ENCODE measurements at places on chromosomes 16 and 17.

GRCh38 chr16:67979955-67980678 is at the start of gene DPEP3:
Gene DPEP3, minus strand, starts transcription at chr16:67980499. Its CDS starts 119 bp downstream, at chr16:67980380.
- no peak for DNase-seq

DNA sequence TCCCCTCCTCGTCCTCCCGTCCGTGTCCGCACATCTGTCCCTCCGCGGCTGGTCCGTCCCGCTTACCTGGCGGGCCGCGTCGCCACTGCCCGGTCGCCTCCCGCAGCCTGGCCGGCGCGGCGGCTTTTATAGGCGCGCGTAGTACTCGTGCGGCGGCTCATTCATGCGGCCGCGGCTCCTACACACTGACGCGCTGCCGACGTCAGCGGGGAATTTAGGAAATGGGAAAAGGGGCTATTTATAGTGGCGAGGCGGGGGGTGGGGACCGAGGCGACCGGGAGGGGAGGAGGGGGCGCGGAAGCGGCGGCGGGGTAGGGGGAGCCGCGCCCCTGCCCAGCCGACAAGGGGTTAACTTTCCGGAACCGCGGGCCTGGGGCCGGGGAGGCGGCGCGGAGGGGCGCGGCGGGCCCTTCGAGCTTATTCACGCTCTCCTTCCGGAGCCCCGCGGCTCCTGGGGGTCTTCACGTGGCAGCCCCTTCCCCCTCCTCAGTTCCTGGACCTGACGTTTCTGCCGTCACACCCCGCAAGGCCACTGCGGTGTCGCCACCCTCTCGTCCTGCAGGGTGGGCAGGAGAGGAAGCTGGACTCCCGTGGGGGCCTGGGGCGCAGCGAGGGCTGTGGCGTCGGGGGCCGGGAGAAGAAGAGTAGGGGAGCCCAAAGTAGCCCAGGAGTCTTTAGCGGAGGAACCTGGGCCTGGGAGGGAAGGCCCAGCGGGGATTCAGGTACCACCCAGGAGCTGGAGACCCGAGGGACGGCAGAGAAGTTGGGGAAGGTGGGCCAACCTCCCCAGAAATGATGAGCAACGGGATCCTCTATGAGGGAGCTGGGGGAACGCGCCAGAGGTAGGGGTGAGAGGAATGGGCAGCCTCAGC is 3.6 kb upstream of the HIC1 start:
- DNase-seq, result peak; percentile 41

DNA sequence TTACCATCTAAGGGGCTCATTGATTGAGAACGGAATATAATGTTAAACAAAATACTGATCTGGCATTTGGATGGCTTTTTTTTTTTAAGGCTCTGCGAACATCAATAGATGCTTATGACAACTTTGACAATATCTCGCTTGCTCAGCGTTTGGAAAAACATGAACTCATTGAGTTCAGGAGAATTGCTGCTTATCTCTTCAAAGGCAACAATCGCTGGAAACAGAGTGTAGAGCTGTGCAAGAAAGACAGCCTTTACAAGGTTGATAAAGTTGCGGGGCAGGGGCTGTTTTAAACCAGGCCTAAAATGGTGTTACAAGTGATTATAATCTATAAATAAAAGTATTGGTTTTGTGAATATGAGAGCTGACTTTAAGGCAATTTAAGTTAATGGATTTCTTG is 22.3 kb downstream of the PTRH2 start:
- no peak for DNase-seq

GRCh38 chr16:87392821-87393679 is 914 bp downstream of the MAP1LC3B start:
- DNase-seq, result peak; percentile 36

GRCh38 chr17:33234930-33235685 is 58.0 kb downstream of the ASIC2 start:
- peak; percentile 88 for DNase-seq

DNA sequence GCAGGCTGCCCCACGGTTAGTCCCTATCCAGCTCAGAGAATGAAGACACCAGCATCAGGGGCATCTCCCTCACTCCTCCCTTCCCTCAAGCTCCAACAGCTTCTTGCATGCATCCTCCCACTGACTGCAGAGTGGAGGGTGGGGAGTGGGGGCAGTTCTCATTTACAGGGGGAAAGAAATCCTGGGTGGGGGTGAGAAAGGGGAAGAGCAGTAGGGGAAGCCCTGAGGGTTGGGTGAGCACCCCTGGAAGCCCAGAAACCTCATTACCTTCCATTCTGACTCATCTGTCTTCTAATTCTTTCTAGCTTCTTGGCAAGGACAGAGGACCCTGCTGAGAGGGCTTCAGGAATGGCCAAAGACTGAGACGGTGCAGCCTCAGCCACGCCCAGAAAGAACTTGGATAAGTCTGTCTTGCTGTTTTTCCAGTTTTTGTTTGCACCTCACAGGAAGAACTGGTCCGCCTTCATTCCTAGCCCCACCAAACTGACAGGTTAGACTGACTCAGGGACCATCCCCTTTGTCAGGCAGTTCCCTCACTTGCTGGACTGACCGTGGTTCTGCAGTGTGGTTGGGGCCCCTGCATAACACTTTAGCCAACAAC is 52.5 kb upstream of the WSB1 start:
- peak; percentile 95 for DNase-seq

- no peak for DNase-seq
Observed at GRCh38 chr17:82101767-82102679, 4.0 kb upstream of the FASN start.

GRCh38 chr17:55279203-55279602 is 14.4 kb downstream of the HLF start:
- no peak for DNase-seq

GRCh38 chr17:83183145-83183948 is 103.9 kb downstream of the METRNL start:
- no peak for DNase-seq

GRCh38 chr17:64968652-64969501 is 49.6 kb upstream of the LRRC37A3 start:
- no peak for DNase-seq

GRCh38 chr17:19379361-19380065 is 1.2 kb downstream of the MAPK7 start:
- no peak for DNase-seq

- no peak for DNase-seq
Observed at GRCh38 chr17:74992223-74992622, 4.8 kb downstream of the CDR2L start.

GRCh38 chr16:8718851-8719680 is 44.6 kb downstream of the ABAT start:
- DNase-seq, result no peak

- no peak for DNase-seq
Observed at GRCh38 chr17:74408815-74409214, 23.1 kb upstream of the GPRC5C start.

DNA sequence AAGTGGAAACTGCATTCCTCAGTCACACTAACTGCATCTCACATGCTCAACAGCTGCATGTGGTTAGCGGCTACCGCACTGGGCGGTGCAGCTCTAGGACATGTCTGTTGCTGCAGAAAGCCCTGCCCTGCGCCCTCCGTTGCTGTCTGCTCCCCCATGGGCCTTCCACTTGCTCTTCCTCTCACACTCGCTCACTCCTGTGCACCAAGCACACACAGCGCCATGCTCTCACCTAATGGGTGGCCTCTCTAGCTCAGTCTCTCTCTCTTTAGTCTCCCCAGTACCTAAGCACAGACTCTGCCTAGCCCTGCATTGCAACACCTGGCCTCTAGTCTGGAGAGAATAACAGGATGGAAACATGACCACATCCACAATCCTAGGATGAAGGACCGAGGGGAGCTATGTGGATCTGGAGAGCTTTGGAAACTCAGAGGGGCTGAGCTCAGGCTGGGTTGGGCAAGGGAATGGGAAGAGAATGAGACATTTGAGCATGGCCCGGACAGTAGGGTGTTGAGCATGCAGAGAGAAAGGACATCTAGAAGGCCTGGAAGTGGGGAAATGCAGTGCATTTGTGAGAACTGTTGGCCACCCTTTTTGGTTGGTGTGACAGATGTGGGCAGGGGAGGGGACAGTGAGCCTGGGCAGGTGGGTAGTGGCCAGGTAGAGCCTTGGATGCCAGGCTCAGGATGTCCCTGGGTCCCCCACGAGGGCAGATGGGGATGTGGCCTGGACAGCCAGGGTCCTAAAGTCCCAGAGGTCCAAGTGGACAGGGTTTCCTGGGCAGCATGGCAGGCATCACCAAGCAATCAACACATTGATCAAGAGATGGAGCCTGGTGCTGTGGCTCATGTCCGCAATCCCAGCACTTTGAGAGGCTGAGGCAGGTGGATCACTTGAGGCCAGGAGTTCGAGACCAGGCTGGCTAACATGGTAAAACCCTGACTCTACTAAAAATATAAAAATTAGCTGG is 16.1 kb downstream of the SGCA start:
- DNase-seq, result no peak

- DNase-seq, result no peak
Observed at GRCh38 chr16:80372341-80372740, 168.5 kb upstream of the DYNLRB2 start.

- DNase-seq, result no peak
Observed at GRCh38 chr17:14306596-14306995, 5.7 kb downstream of the HS3ST3B1 start.

- no peak for DNase-seq
Observed at GRCh38 chr16:49503256-49504022, 129.8 kb downstream of the C16orf78 start.

DNA sequence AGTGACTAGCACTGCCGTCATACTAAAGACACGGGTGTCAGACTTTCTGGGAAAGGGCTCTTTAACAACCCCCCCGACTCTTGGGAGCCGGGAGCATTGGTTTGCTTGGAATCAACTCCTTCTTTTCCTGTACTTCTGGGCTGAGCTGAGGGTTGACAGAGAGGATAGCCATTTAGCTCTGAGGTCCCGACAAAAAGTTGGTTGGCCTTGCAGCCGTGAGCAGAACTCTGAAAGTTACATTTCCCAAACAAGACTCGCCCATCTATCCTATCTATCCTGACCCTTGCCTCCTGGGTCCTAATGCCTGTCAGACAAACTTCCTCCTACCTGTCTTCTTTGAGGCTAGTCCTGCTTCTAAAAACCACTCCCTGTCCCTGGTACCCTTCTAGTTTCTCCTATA is 460.8 kb upstream of the TOM1L1 start:
- no peak for DNase-seq

GRCh38 chr16:21701271-21701670 is 37.5 kb downstream of the OTOA start:
- DNase-seq, result no peak

DNA sequence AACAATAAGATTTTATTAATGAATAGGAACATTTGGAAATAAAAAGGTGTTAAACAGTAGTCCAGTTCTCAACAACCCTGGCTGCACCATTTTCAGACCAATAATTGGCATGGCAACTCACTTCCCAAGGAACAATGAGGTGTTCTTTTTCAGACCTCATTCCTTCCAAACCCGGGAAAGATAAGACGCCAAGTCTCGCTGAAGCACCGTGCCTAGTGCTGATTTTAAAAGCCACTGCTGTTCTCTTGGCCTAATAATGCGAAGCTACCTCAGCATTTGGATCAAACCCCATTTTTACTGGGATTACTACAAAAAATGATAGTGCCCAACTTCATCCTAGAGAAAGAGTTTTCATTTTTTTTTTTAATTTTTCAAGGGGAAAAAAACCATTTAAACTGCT is 75.2 kb upstream of the NOL11 start:
- DNase-seq, result no peak

DNA sequence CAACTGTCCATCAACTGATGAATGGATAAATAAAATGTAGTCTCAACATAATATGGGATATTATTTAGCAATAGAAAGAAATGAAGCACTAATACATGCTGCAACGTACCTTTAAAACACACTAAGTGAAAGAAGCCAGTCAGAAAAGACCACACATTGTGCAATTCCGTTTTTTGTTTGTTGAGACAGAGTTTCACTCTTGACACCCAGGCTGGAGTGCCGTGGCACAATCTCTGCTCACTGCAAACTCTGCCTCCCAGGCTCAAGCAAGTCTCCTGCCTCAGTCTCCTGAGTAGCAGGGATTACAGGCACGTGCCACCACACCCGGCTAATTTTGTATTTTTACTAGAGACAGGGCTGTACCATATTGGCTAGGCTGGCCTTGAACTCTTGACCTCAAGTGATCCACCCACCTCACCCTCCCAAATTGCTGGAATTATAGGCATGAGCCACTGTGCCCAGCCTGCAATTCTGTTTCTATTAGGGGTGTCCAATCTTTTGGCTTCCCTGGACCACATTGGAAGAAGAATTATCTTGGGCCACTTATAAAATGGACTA is 40.1 kb downstream of the SCNN1B start:
- DNase-seq, result no peak

GRCh38 chr17:9985646-9986045 is 80.6 kb upstream of the RCVRN start:
- no peak for DNase-seq

GRCh38 chr16:49956915-49957314 is 68.1 kb upstream of the CNEP1R1 start:
- no peak for DNase-seq

DNA sequence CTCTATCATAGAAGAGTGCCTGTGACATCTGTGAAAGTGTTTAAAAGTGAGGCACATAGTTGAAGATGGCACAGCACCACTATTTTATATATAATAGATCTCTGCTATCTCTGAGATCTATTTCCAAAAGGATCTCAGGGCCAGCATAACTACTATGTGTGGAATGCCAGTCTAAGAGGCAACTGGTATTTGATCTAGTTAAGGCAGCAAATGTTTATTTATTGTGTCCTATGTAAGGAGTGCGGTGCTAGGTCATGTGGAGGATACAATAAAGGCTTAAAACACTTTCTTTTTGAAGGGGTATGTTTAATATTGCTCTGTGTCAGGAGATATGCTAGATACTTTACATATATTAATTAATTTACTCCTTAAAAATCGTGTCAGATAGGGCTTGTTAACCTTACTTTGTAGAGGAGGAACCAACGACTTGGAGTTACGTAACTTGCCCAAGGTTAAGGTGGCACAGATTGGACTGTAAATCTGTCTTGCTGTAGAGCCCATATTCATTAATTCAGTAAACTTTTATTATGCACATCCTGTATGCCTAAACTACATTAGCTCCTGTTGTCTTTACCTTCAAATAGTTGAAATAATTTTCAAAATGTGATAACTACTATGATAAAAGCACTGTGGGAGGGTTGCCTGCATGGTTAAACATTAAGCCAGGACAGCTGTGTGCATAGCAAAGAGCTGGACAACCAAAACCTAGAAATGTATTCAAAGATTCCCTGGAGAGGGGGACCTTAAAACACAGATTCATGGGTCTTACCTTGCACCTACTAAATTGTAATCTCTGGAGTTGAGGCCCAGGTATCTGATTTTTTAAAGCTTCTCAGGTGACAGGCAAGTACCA is 83.3 kb downstream of the NLK start:
- no peak for DNase-seq

- DNase-seq, result no peak
Observed at GRCh38 chr16:12558641-12559040, 245.0 kb downstream of the CPPED1 start.

Measured in PC-3 (cell line).